Gastrocnemius medialis (tissue), 4 donors: ENCODE measurements at places on chromosomes 5 and 9. TPM values are rescaled to one million over a fixed set of nuclear protein-coding genes. Genes with fewer than 3 reads are reported as not detected.

GRCh38 chr5:164097749-164098148 lies 592.3 kb downstream of the MAT2B start:
- DNase-seq = no peak

- no peak for DNase-seq
Observed at GRCh38 chr5:129400395-129400983, 59.6 kb upstream of the ADAMTS19 start.

- no peak for DNase-seq
Observed at GRCh38 chr5:166276006-166276405, 2015.4 kb upstream of the WWC1 start.

DNA sequence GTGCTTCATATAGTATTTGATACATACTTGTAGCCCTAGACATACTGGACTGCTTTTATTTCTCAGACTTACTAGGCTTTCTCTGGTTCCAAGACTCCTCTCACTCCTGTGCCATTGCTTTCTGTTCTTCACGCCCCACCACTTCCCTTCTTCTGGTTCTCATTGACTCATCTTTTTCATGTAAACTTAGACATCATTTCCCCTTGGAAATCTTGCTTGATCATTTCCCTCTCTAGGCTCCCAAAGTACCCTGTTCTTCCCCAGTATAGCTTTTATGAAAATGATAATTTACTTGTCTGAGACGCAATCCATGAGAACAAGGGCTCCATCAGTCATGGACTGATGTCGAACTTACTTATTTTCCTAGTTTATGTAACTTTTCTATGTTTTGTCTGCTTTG lies 83.5 kb downstream of the TLR4 start:
- DNase-seq = no peak

GRCh38 chr9:100417815-100418214 lies 9.1 kb upstream of the MSANTD3 start:
- no peak for DNase-seq

DNA sequence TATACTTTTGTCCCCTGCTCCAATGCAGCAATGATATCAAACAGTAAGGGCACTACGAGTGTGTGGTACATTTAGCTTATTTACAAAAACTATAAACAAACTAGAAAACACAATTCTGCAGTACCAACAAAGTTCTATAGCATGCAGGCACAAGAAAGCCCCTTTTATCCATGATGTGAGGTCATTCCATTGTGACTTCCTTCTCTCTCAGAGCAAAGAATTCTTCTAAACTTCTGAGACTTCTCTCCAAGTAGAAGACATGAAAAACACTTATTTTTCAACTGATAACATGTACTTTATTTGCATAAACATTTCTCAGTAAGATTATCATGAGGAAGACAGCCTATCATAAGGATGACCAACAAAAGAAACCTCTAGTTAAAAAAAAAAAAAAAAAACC lies 569.8 kb downstream of the TLE1 start:
- DNase-seq = no peak

GRCh38 chr5:87113861-87114260 lies 153.8 kb upstream of the RASA1 start:
- no peak for DNase-seq

- peak; percentile 36 for DNase-seq
Observed at GRCh38 chr5:177432143-177432838, 5.8 kb downstream of the GRK6 start.

DNA sequence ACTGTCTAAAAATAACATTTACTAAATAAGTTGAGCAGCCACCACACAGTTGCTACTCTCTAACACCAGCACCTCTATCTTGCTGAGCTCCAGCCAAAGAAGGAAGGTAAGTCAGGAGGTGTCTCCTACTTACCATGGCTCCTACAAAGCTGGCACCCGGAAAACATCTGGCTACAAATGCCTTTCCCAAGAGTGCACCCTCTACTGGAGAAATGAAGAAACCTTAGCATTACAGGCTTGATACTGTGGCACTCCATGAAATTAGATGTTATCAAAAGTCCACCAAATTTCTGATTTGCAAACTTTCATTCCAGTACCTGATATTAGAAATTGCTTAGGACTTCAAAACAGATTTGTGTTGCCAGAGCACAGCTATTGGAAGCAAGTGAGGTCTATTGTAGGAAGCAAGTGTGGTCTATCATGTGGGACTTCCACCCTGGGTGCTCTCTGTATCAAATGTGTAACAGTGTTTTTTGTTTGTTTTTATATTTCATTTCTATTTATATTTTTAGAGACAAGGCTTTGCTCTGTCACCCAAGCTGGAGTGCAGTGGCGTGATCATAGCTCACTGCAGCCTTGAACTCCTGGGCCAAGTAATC lies 25.7 kb upstream of the RFK start:
- no peak for DNase-seq

DNA sequence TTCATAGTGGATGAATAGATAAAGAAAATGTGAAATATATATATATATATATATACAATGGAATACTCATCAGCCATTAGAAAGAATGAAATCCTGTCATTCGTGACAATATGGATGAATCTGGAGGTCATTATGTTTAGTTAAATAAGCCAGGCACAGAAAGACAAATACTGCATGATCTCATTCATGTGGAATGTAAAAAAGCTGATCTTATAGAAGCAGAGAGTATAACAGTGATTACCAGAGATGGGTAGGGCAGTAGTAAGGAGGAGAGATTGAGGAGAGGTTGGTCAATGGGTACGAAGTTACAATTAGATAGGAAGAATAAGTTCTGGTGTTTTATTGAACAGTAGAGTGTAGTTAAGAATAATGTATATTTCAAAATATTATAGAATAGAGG lies 19.7 kb upstream of the PCDHAC2 start:
- DNase-seq = no peak

DNA sequence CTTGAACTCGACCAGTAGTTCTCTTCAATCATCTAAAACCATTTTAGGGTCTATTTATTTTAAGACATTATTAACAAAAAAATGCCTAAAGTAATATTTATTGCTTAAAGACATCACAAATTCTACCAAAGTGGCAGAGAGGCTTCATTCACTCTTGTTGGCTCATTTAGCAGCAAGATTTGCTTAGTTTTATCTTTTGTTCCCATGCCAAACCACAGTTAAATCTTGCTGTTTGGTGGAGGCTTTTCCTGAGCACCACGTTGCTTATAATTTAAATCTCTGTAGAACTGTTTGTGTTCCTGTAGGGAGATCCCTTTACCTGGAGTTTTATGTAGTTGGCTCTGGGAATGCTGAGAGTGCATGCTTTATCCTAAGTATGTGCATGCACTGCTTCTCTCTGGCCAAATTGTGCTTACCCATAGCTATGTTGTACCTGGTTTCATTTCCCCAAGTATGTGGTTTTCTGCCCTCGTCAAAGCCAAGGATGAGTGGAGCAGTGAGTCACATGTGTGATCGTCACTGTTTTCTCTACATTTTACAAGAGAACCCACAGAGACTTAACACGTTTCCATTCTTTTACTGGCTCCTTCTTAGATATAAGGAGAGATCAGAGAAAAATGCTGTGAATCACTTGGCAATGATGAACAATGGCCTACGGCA lies 42.1 kb upstream of the MAST4 start:
- DNase-seq = no peak

Gene TEK
- 8.1 TPM for total RNA-seq

Gene CCL27
- not detected for total RNA-seq

Gene BARHL1
- not detected for total RNA-seq

Gene PCDHB10
- 0.23 TPM for total RNA-seq

Gene ITK
- 2.2 TPM for total RNA-seq

Gene RALGDS
- total RNA-seq = 21.1 TPM

Gene PCDHGA10
- total RNA-seq = 2.4 TPM
